ENCODE measurements at places on chromosomes 13 and 19. TPM values are rescaled to one million over a fixed set of nuclear protein-coding genes. Genes with fewer than 3 reads are reported as not detected.

IL17D gene
- 1.3 TPM for total RNA-seq

SLC25A41 gene
- total RNA-seq, result not detected

ZNF554 gene
- total RNA-seq, result 2.9 TPM

LRRC25 gene
- total RNA-seq, result not detected

ATP12A gene
- not detected for total RNA-seq

ZNF90 gene
- total RNA-seq, result 1.2 TPM

GPC6 gene
- total RNA-seq, result 139 TPM

NKG7 gene
- total RNA-seq, result not detected

CYP4F22 gene
- not detected for total RNA-seq

ZNF729 gene
- total RNA-seq, result not detected

CGB3 gene
- total RNA-seq, result not detected

Measured in smooth muscle cell of the umbilical artery (primary cell).